ENCODE measurements at places on chromosomes 2 and 18.

GRCh38 chr18:63074981-63075404, 244.6 kb downstream of the BCL2 start:
- peak; percentile 86 for DNase-seq

GRCh38 chr2:99656994-99657393, 167.2 kb upstream of the REV1 start:
- DNase-seq: peak; percentile 72

DNA sequence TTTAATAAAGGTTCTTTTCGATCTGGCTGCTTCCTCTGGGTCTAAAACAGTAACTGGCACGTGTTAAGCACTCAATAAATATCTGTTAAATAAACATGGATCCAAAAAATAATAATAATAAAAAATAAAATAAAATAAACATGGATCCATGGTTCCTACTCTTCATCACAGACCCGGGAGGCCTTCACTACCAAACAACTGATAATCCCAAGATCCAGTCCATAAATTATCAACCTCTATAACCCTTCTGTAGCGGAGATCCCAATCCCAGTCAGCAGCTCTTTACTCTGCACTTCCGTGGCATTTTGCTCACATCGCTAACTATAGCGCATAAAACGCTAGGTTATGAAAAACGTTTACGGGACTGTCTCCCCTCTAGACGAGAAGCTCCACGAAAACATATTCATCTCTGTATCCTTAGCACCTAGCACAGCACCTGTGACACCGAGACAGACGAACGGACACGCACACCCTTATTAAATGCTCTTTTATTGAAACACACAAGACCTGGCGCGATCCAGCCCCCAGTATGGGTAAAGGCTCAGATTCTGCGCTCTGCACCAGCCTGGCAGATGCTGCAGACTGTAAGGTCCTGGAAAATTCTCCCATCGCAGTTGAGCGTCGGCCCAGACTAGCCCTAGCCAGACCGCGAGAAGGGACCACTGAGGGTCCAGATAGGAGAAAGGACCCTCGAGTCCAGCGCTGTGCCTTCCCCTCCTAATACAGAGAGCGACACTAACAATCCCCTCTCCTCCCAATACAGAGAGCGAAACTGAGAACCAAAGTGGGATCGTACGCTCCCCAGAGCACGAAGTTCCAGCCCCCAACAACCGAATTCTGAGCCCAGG, 770 bp downstream of the NBAS start:
- peak; percentile 49 for DNase-seq

DNA sequence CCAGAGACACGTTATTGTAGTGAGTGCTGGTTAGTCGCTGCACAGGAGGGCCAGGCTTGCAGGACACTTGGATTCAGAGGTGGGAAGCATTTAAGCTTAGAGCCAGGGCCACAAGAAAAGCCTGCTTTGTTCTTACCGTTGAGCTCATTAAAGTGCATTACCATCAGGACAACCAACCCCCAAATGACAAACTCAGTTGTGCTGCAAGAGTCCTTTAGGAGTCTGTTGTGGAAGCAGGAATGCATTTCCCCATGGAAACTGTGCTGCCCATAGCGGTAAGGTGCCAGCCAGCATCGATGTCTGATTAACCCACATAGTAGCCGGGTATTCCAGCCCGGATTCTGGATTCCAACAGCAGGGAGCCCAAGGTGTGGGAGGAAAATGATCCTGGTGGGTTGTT, 23.4 kb upstream of the REEP1 start:
- DNase-seq: peak; percentile 11

- peak; percentile 7 for DNase-seq
These were observed 351.7 kb downstream of the RAD51AP2 start for GRCh38 chr2:17166506-17166905.

DNA sequence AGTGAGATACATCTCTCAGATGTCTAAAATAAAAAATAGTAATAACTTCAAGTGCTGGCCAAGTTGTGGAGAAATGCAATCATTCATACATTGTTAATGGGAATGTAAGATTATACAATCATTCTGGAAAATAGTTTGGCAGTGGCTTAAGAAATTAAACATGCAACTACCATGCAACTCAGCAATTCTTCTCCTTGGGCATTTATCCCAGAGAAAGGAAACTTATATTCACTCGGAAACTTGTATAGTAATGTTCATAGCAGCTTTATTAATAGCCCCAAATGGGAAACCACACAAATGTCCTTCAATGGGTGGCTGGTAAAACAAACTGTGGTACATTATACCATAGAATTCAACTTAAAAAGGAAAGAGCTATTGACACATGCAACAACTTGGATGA, 274.0 kb upstream of the SPRED2 start:
- DNase-seq: no peak

GRCh38 chr2:116696223-116696622, 1118.3 kb upstream of the DDX18 start:
- DNase-seq: no peak

- DNase-seq: peak; percentile 9
These were observed 1491.9 kb upstream of the CELF4 start for GRCh38 chr18:39057423-39058064.

GRCh38 chr2:62456721-62457539, 49.1 kb downstream of the TMEM17 start:
- DNase-seq: peak; percentile 62

DNA sequence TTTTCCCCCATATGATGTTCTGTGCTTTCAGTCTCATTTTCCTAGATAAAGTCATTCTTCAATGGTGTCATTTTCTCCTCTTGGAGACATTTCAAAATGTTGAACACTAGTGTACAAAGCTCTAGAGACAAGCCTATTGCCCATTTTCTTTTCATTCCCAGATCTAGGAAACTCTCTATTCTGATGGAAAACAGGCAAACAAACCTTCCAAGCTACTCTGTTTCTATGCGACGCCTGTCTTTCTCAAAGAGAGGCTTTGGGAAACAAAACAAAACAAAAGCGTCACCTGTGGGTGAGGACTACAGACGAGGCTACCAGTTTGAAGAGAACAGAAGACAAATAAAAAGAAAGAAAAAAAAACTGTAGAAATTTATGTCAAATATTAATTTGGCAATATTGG, 311.0 kb downstream of the CBLN2 start:
- DNase-seq: no peak

DNA sequence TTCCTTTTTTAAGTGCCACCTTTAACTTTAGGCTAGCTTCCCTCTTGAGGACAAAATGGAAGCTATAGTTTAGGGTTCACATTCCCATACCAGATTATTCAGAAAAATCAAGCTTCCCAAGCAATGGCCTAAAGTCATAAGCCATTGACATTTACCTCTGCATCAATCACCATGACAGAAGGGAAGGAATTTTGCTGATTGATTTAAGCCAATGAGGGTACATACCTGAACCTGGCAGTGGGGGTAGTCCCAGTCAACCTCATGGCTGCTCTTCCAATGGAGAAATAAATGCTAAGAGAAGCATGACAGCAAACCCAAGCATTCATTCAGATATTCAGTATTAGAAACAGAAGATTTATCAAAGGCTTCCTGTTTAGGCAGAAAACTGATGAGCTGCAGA, 128.4 kb upstream of the CREB1 start:
- DNase-seq: no peak

DNA sequence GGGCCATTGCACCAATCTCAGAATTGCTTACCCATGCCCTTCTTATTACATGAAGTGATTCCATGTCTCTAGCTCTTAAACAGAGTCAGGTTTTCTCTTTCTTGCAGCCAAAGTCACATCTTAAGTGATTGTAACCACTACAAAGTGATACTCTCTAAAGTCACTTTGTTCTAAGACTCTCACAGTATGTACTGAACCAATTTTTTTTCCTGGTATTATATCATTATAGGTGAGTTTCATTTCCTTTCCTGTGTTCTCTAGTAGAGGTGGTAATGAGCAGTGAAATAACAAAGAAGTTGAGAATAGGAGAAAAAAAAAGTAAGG, 66.3 kb upstream of the DARS1 start:
- DNase-seq: no peak

- DNase-seq: no peak
These were observed 27.6 kb upstream of the OTOS start for GRCh38 chr2:240168041-240168440.

DNA sequence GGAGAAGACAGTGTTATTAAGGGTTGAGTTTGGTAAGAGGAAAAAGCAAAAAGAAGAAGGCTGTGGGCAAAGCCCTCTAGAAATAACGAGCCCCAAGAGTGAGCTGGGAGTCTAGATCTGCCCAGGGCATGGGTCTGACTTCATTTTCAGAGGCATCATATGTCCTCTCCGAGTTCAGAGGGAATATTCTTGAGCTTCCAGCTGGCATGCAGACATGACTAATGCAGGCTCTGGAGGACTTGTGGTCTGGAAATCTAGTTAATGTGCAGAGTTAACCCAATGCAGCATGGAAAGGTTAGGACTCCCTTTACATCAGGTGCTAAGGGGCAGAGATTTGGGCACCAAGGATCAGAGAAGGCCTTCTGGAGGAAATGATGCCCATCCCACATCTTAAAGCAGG, 7.3 kb downstream of the ACMSD start:
- DNase-seq: peak; percentile 12

- DNase-seq: no peak
These were observed 33.9 kb upstream of the COBLL1 start for GRCh38 chr2:164875334-164876205.

DNA sequence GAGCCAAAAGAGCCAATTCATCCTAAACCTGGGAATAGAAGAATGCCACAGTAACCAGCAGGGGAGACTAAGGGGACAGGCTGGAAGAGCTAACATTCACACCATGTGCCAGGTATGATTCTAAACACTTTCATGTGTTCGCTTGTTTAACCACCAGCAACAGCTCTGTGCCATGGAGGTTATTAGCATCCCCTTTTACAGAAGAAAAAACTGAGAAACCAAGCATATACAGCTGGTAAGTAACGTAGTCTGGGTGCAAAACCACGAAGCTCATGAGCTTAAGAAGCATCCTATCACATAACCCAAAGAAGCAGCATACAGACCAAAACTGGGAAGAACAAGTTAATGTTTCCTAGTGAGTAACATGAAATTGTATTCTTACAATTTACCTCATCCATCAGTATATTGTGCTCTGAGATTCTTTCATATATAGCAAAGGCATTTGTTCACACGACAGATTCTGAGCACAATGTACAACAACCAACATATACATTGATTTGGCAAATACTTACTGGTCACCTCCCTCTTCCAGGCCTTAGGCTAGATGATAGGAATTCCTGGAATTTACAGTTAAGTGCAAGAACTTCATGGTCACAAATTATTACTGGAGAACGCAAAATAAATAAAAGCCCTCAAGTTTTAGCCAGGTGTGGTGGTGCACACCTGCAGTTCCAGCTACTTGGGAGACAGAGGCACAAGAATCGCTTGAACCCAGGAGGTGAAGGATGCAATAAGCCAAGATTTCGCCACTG, 36.5 kb upstream of the HNRNPA3 start:
- DNase-seq: no peak

GRCh38 chr18:53752781-53753367, 471.6 kb downstream of the MBD2 start:
- no peak for DNase-seq

DNA sequence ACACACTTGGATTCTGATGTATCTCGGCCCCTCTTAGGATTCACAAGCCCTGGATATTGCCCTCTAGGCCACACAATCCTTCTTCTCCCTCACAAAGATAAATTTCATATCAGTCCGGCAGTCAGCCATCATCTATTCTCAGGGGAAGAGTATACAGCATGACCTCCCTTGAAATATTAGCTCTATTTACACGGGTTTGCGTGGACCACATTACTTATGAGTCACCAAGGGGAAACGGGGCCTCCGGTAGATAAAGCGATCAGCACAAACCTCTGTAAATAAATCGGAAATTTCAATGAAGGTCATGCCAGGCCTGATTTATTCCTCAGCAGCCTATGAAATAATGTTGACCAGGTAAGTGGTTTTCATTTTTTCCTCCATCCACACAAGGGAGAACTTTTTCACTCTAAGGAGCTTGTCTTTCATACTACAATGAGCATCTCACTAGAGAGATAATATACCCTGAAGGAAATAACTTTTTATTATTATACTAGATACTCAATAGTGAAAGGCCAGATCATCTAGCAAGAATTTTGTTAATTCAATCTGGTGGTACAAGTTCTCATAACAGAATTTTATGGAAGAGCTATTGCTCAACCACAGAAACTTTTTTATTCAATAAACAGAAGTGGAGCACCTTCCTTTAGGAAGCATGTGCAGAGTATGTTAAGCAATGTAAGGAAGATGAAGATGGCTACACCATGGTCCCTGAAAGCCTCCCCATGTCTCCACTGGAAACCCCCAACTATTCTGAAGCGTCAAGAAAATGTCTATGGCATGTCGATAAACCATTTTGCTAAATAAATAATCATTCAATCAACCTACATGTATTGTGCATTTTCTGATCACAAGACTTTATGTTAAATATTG, 125.2 kb upstream of the PIK3C3 start:
- no peak for DNase-seq

- no peak for DNase-seq
These were observed 144.8 kb upstream of the CYP26B1 start for GRCh38 chr2:72292433-72292832.

DNA sequence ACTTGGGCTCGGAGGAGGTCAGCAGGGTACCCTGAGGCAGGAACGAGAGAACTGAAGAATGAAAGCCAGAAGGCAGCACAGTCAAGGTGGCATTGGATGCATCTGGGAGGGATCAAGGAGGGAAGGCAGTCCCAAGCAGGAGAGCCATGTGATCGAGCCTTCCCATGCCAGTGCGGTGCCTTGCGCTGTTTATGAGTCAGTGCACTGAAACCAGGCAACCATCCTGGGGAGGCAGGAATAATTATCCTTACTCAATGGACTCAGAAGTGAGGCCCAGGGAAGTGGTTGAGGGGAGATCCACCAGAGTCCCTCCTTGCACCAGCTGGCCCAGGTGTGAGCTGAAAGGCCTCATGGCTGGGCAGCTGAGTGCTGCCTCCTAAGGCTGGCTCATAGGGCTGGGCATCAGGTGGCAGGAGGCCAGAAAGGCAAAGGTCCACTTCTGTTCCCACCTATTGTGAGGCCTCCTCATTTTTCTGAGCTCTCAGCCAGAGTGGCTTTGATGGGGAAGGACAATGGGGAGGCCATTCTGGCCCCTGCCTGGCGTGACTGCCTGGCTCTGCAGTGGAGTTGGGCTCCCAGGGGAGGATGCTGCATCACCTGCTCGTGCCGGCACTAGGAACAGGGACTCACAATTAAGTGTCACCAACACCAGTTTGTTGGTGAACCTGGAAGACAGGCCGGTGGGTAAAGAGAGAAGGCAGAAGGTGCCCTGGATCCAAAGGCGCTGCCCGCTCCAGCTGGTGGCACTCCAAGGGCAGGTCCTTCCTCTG, 82.3 kb downstream of the TFCP2L1 start:
- no peak for DNase-seq
